Type B pancreatic cell (in vitro differentiated cells): ENCODE measurements at places on chromosomes 13 and 19. TPM values are rescaled to one million over a fixed set of nuclear protein-coding genes. Genes with fewer than 3 reads are reported as not detected.
A peak's percentile ranks its signal among the peaks of the same experiment; 100 is the strongest.

DNA sequence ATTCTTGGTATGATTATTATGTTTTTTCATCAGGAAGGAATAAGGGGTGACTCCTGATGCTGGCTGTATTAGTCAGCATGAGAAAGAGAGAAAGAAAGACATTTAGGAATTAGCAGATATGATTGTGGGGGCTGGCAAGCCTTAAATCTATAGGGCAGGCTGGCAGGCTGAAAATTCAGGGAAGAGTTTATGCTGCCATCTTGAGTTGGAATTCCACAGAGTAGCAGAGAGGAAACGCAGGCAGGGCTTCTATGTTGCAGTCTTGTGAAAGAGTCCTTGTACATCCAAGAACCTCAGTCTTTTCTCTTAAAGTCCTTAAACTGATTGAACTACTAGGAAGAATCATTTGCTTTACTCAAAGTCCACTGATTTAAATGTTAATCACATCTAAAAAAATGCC, 262.7 kb upstream of the SLC10A2 start:
- no peak for DNase-seq
- H3K27ac ChIP-seq = no peak overlapping the region
- H3K4me1 ChIP-seq = peaks cover 4% of the 10 kb centered on the region
- no peaks in the 10 kb centered on the region for H3K27me3 ChIP-seq
- no peak overlapping the region for H3K4me3 ChIP-seq

GRCh38 chr19:33669376-33669775, 47.6 kb downstream of the CHST8 start:
- no peak for DNase-seq
- H3K4me3 ChIP-seq = no peak overlapping the region
- no peaks in the 10 kb centered on the region for H3K36me3 ChIP-seq
- H3K27me3 ChIP-seq = peaks cover 42% of the 10 kb centered on the region

DNA sequence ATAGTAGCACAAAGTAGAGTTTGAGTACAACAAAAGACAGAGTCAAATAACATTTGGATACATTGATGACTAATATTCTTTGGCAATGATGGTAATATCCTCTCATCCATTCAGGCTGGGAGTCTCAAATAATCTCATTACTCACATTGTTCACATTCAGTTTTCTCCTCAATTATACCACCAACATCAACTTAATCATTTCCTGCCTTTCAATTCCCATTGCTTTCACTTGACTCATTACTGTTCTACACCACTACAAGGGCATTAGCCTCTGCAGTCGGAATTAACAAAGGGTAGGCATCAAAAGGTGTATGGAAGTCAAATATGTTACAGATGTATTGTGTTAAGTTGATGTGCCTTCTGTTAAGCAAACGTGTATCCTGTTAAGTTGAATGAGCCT, 518.4 kb upstream of the SLITRK1 start:
- DNase-seq = no peak
- no peaks in the 10 kb centered on the region for H3K36me3 ChIP-seq
- no peaks in the 10 kb centered on the region for H3K4me1 ChIP-seq
- H3K27me3 ChIP-seq = no peaks in the 10 kb centered on the region

DNA sequence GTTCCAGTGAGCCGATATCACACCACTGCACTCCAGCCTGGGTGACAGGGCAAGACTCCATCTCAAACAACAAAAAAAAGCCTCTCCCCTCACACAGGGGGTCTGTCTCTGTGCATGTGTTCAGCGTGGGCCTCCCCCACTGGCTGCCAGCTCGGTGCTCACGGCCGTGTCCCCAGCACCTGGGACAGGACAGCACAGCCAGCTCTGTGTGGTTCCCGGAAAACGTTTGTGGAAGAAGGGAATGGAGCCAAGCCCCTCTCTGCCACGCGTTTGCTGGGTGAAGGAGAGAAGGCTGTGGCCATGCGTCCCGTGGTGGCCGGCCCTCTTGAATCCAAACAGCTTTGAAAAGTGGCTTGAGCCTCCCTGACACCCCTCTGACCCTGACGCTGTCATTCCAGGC, 32.3 kb downstream of the DPF1 start:
- H3K27ac ChIP-seq = no peak overlapping the region
- no peaks in the 10 kb centered on the region for H3K4me1 ChIP-seq
- no peak for DNase-seq
- no peak overlapping the region for H3K4me3 ChIP-seq

DNA sequence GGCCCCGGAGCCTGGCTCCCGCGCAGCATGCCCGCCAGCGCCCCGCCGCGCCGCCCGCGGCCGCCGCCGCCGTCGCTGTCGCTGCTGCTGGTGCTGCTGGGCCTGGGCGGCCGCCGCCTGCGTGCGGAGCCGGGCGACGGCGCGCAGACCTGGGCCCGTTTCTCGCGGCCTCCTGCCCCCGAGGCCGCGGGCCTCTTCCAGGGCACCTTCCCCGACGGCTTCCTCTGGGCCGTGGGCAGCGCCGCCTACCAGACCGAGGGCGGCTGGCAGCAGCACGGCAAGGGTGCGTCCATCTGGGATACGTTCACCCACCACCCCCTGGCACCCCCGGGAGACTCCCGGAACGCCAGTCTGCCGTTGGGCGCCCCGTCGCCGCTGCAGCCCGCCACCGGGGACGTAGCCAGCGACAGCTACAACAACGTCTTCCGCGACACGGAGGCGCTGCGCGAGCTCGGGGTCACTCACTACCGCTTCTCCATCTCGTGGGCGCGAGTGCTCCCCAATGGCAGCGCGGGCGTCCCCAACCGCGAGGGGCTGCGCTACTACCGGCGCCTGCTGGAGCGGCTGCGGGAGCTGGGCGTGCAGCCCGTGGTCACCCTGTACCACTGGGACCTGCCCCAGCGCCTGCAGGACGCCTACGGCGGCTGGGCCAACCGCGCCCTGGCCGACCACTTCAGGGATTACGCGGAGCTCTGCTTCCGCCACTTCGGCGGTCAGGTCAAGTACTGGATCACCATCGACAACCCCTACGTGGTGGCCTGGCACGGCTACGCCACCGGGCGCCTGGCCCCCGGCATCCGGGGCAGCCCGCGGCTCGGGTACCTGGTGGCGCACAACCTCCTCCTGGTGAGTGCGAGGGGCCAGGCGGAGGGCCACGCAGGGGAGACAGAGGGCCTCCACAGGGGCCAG, at the start of gene KL:
KL (plus strand) TSS at position 10 of the 909 bp plus-strand sequence; CDS start at position 28, 18 bp downstream.
- peaks cover 14% of the 10 kb centered on the region for H3K4me1 ChIP-seq
- DNase-seq = no peak
- H3K4me3 ChIP-seq = peak within 1 kb of the TSS; percentile 85
- H3K27me3 ChIP-seq = peaks cover 68% of the 10 kb centered on the region
- peak within 1 kb of the TSS; percentile 80 for H3K27ac ChIP-seq

GRCh38 chr13:20287976-20288375, 55.9 kb upstream of the GJB6 start:
- H3K27me3 ChIP-seq = no peaks in the 10 kb centered on the region
- no peak overlapping the region for H3K4me3 ChIP-seq
- no peak for DNase-seq
- H3K27ac ChIP-seq = no peak overlapping the region
- H3K4me1 ChIP-seq = peaks cover 4% of the 10 kb centered on the region

GRCh38 chr13:97627566-97627965, 193.6 kb downstream of the RAP2A start:
- no peak overlapping the region for H3K4me3 ChIP-seq
- peaks cover 17% of the 10 kb centered on the region for H3K4me1 ChIP-seq
- no peaks in the 10 kb centered on the region for H3K36me3 ChIP-seq
- DNase-seq = no peak
- H3K27me3 ChIP-seq = peaks cover 14% of the 10 kb centered on the region

- peak overlapping the region; percentile 100 for H3K27ac ChIP-seq
- H3K4me3 ChIP-seq = peak overlapping the region; percentile 77
- H3K36me3 ChIP-seq = peaks cover 12% of the 10 kb centered on the region
- no peaks in the 10 kb centered on the region for H3K27me3 ChIP-seq
- DNase-seq = no peak
- peaks cover 5% of the 10 kb centered on the region for H3K4me1 ChIP-seq
Observed at GRCh38 chr13:19794631-19795030, 11.9 kb upstream of the PSPC1 start.

- H3K27ac ChIP-seq = no peak overlapping the region
- peaks cover 2% of the 10 kb centered on the region for H3K36me3 ChIP-seq
- H3K4me1 ChIP-seq = peaks cover 15% of the 10 kb centered on the region
- peak; percentile 88 for DNase-seq
Observed at GRCh38 chr19:46614114-46614722, 10.7 kb downstream of the PTGIR start.

GRCh38 chr19:44816301-44816700, 7.4 kb downstream of the BCAM start:
- H3K4me3 ChIP-seq = no peak overlapping the region
- no peaks in the 10 kb centered on the region for H3K4me1 ChIP-seq
- H3K27ac ChIP-seq = no peak overlapping the region
- H3K27me3 ChIP-seq = no peaks in the 10 kb centered on the region
- DNase-seq = no peak
- H3K36me3 ChIP-seq = peaks cover 14% of the 10 kb centered on the region

DNA sequence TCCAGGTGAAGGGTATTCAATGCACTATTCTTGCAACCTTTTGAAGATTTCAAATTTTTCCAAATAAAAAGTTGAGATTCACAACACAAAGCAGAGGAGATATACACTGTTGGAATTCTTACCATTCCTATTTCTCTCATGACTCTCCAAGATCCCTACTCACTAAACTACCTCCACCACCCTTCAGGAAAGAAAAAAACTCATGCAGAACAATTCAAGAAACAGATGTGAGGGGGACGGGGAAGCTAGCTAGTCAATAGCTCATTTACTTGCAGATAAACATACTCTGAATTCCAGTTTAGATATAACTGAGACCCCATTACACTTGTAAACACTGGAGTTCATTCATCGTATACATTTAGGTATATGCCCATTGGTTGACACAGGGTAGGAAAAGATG, 90.0 kb upstream of the SERP2 start:
- no peak overlapping the region for H3K27ac ChIP-seq
- no peak for DNase-seq
- H3K36me3 ChIP-seq = no peaks in the 10 kb centered on the region
- H3K27me3 ChIP-seq = peaks cover 14% of the 10 kb centered on the region
- H3K4me1 ChIP-seq = no peaks in the 10 kb centered on the region

- no peaks in the 10 kb centered on the region for H3K27me3 ChIP-seq
- no peak overlapping the region for H3K4me3 ChIP-seq
- no peaks in the 10 kb centered on the region for H3K4me1 ChIP-seq
- no peak for DNase-seq
- H3K36me3 ChIP-seq = no peaks in the 10 kb centered on the region
Observed at GRCh38 chr19:3732108-3732507, 23.9 kb downstream of the TJP3 start.

- no peak for DNase-seq
- no peaks in the 10 kb centered on the region for H3K27me3 ChIP-seq
- H3K36me3 ChIP-seq = peaks cover 26% of the 10 kb centered on the region
- peaks cover 32% of the 10 kb centered on the region for H3K4me1 ChIP-seq
- H3K4me3 ChIP-seq = no peak overlapping the region
Observed at GRCh38 chr19:18361646-18362045, 21.2 kb downstream of the PGPEP1 start.

DNA sequence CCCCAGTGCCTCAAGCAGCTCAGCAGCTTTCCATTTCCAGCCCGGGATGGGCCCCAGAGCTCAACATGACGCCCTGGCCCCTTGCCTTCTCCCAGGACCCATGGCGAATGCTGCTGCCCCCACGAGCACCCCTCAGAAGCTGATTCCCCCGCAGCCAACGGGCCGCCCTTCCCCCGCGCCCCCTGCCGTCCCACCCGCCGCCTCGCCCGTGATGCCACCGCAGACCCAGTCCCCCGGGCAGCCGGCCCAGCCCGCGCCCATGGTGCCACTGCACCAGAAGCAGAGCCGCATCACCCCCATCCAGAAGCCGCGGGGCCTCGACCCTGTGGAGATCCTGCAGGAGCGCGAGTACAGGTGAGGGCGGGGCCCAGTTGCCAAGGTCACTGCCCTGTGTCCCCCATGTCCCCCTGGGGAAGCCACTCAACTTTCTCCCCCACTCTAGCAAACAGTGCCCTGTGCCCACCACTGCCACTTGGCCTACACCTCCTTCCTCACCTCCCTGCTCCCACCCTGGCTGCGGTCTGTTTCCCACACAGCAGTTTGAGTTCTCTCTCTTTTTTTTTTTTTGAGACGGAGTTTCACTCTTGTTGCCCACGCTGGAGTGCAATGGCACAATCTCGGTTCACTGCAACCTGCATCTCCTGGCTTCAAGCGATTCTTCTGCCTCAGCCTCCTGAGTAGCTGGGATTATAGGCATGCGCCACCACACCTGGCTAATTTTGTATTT, 26.9 kb downstream of the SMARCA4 start:
- H3K27ac ChIP-seq = no peak overlapping the region
- peaks cover 5% of the 10 kb centered on the region for H3K36me3 ChIP-seq
- no peak overlapping the region for H3K4me3 ChIP-seq
- no peaks in the 10 kb centered on the region for H3K27me3 ChIP-seq

GRCh38 chr13:27336014-27336673, 65.5 kb downstream of the RASL11A start:
- no peak overlapping the region for H3K4me3 ChIP-seq
- DNase-seq = no peak
- H3K36me3 ChIP-seq = peaks cover 4% of the 10 kb centered on the region
- peaks cover 19% of the 10 kb centered on the region for H3K27me3 ChIP-seq
- H3K4me1 ChIP-seq = no peaks in the 10 kb centered on the region

GRCh38 chr13:94172416-94172815, 307.1 kb downstream of the DCT start:
- peaks cover 14% of the 10 kb centered on the region for H3K4me1 ChIP-seq
- H3K27me3 ChIP-seq = no peaks in the 10 kb centered on the region
- peaks cover 1% of the 10 kb centered on the region for H3K36me3 ChIP-seq
- no peak overlapping the region for H3K27ac ChIP-seq
- H3K4me3 ChIP-seq = no peak overlapping the region
- no peak for DNase-seq

DNA sequence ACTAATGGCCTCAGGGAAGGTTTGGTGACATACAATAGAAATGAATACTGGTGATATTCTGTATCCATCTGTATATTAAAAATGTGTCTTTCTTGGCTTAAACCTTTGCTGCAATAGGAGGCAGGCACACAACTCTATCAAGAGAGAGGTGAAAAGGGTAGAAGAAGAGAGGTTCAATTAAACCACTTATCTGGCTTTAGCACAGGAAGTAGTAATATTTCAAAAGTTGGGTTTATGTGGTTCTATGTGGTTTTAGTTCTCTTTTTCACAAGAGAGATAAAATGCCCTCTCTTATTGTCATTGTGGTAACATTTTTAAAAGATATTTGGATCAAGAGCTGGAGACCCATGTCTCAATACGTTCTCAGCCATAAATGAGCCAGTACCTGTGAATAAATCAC, 146.2 kb upstream of the FNDC3A start:
- peaks cover 4% of the 10 kb centered on the region for H3K27me3 ChIP-seq
- no peaks in the 10 kb centered on the region for H3K36me3 ChIP-seq
- peak overlapping the region; percentile 62 for H3K27ac ChIP-seq
- no peak overlapping the region for H3K4me3 ChIP-seq
- no peak for DNase-seq

- H3K36me3 ChIP-seq = no peaks in the 10 kb centered on the region
- H3K27me3 ChIP-seq = no peaks in the 10 kb centered on the region
- H3K4me3 ChIP-seq = no peak overlapping the region
- no peak for DNase-seq
- no peak overlapping the region for H3K27ac ChIP-seq
Observed at GRCh38 chr19:13890136-13890535, 13.2 kb downstream of the NANOS3 start.

GRCh38 chr13:86579662-86580061, 780.4 kb upstream of the SLITRK6 start:
- no peak overlapping the region for H3K27ac ChIP-seq
- DNase-seq = no peak
- no peaks in the 10 kb centered on the region for H3K36me3 ChIP-seq
- no peaks in the 10 kb centered on the region for H3K4me1 ChIP-seq

Gene RAB20
- total RNA-seq = 6.4 and 9.1 TPM in 2 replicates

Gene SMAD9
- total RNA-seq = 12.2 and 19.7 TPM in 2 replicates

Gene URAD
- 0.93 TPM in 1 of 2 replicates, not detected in the other for total RNA-seq
